WERI-Rb-1 (cell line): ENCODE measurements at places on chromosomes 11 and 22.
A peak's percentile ranks its signal among the peaks of the same experiment; 100 is the strongest.

DNA sequence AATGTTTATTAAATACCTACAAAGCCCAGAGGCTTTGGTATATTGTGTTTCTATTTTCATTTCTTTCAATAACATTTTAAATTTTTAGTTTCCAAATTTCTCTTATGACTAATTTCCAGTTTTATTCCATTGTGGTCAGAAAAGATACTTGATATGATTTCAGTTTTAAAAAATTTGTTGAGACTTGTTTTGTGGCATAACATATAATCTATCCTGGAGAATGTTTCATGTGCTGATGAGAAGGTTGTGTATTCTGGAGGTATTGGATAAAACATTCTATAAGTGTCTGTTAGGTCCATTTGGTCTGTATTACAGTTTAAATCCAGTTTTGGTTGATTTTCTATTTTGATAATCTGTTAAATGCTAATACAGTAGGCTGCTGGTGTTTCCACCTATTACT is 9.8 kb upstream of the RAG1 start:
- no peak for DNase-seq

GRCh38 chr11:74905326-74905725 is 43.6 kb downstream of the XRRA1 start:
- no peak for DNase-seq

DNA sequence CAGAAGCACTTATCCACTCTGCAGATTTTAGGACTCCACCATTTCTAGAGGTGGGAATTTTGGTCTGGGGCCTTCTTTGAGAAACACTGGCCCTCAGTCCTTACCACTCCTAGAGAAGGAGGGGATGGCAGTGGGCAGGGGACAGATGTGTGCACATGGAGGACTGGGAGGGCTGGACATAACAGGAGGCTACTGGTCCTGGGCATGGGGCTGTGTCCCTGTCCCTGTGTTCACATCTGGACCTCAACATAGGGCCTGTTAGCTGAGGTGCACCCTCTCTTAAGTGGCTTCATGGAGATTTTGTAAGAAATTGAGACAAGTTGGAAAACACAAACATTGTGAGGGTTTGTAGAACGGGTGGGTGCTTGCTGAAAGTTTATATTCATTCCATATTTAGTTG is 103.4 kb downstream of the ATXN10 start:
- no peak for DNase-seq

- no peak for DNase-seq
Measured at GRCh38 chr11:70059971-70060370, 18.1 kb upstream of the ANO1 start.

GRCh38 chr11:124745270-124745834 is 5.6 kb downstream of the NRGN start:
- no peak for DNase-seq

GRCh38 chr11:848380-848931 is 5.8 kb downstream of the TSPAN4 start:
- DNase-seq: peak; percentile 65

GRCh38 chr11:44711113-44711786 is 15.5 kb upstream of the TSPAN18 start:
- peak; percentile 76 for DNase-seq
